ENCODE measurements at places on chromosomes 4 and X.

GRCh38 chr4:53713296-53713695 is 122.0 kb upstream of the LNX1 start:
- no peak for DNase-seq

DNA sequence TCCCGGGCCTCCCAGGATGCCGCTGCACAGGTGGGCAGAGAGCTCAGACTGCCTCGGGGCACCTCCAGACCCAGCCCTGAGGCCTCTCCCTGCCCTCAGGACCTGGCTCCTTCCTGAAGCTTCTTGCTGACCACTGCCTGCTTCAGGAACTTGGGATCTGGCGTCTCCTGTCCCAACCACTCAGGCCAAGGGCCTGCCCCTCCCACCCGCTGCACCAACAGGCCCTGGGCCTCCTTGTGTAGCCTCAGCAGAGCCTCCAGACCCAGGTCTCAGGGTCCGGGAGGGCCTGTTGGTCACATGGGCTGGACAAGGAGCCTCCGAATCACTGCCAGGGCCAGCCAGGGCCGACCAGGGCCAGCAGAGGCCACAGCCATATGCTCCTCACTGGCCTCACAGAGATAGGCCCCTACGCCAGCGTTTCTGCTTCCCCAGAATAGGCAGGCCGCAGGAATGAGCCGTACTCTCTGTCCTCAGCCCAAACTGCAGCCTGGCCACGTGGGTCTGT is 2.8 kb downstream of the MXD4 start:
- DNase-seq, result no peak

GRCh38 chrX:11010476-11010875 is 100.7 kb upstream of the HCCS start:
- no peak for DNase-seq

DNA sequence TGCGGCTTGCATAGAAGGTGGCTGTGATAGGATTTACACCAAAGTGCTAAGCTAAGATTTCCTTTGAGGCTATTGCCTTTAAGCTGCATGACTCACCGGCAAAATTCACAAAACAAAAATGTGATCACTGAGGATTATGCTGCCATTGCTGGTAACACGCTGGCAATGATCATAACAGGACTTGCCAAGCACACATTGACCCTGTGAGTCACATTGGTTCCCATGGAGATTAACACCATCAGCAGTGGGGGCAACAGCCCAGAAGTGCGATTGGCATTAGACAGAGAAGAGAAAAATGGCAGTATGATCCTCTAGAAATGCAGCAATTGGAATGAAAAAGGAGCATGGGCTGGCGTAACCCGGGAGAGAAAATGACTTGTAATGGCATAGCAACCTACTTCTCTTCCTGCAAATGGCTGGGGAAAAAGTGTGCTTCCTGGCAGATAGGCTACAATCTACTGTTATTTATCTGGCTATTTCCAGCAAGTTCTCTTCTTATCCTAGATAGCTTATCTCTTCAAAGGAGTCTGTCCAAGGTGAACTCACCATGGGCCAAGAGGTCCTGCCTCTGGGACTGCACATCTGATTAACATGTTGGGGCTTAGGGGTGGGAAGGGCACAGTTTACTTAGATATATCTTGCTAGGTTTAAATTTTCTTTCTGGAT is 314.2 kb upstream of the IGFBP7 start:
- DNase-seq, result no peak

- no peak for DNase-seq
Measured at GRCh38 chr4:91288702-91289311, 1015.0 kb upstream of the GRID2 start.
